ENCODE measurements at places on chromosomes 1 and 21. TPM values are rescaled to one million over a fixed set of nuclear protein-coding genes. Genes with fewer than 3 reads are reported as not detected.

Gene FCRL1
- not detected for total RNA-seq

Gene DENND1B
- total RNA-seq, result 6.1 TPM

Gene WLS
- 1.2 TPM for total RNA-seq

Gene MFAP2
- total RNA-seq, result 129 TPM

Gene FMOD
- 1.3 TPM for total RNA-seq

Gene MEX3A
- total RNA-seq, result 31.5 TPM

Gene NOTCH2NLA
- 13.4 TPM for total RNA-seq

Gene C1QB
- total RNA-seq, result not detected

Gene CCDC17
- 1.0 TPM for total RNA-seq

Gene KLHDC9
- 6.3 TPM for total RNA-seq

Gene MSH4
- 0.24 TPM for total RNA-seq

Gene APOBEC4
- total RNA-seq, result not detected

Gene CFAP141
- not detected for total RNA-seq

Gene TNNI3K
- total RNA-seq, result not detected

Gene SPRR5
- not detected for total RNA-seq

Gene GPR153
- 8.8 TPM for total RNA-seq

Gene NPL
- total RNA-seq, result 2.8 TPM

Gene CIART
- 6.6 TPM for total RNA-seq

Gene ZNF670
- total RNA-seq, result 12.2 TPM

Gene TMPRSS15
- total RNA-seq, result not detected

Gene SPRR1A
- total RNA-seq, result not detected

Gene WNT2B
- total RNA-seq, result 0.90 TPM

Gene AMIGO1
- total RNA-seq, result 3.8 TPM

Gene DAB1
- 13.2 TPM for total RNA-seq

Gene APP
- 383 TPM for total RNA-seq

Gene CD164L2
- 2.8 TPM for total RNA-seq

Gene SPRR1B
- total RNA-seq, result not detected

Gene LRRC38
- total RNA-seq, result not detected

Gene CMPK1
- total RNA-seq, result 28.6 TPM

Gene HMGCL
- total RNA-seq, result 13.7 TPM

Gene FAM177B
- total RNA-seq, result not detected

Gene KIAA1614
- 2.3 TPM for total RNA-seq

Gene RUNX3
- 0.12 TPM for total RNA-seq

Gene PCSK9
- 275 TPM for total RNA-seq

Gene SGIP1
- total RNA-seq, result 2.4 TPM

Gene TRIM17
- total RNA-seq, result 1.4 TPM

Gene TSPEAR
- 0.35 TPM for total RNA-seq

Gene AMY2B
- total RNA-seq, result 1.3 TPM

Gene ADAMTSL4
- total RNA-seq, result 3.6 TPM

Measured in GM23338 (cell line).